NCI-H345 (cell line): ENCODE measurements at places on chromosomes 13 and 19.

- DNase-seq, result no peak
Observed at GRCh38 chr13:83414393-83414792, 467.9 kb downstream of the SLITRK1 start.

DNA sequence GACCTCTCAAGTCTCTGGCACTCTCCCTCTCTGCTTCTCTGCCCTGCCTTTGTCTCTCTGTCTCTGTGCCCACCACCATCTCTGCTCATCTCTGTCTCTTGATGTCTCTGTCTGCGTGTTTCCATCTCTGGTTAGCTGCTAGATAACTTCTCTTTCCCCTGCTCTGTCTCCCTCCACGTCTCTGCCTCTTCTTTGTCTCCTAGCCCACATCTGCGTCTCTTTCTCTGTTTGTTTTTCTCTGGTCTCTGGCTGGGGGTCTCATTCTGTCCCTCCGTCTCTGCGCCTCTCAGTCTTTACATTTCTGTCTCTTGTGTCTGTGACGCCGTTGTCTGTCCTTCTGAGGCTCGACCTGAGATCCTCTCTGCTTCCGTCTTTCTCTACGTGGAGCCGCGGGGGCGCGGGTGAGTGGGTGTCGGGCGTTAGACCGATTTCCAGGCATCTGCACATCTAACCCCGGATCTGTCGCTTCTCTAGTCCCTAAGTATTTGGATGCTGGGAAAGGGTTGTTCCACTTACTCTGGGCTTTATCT lies 386 bp downstream of the GIPR start:
- no peak for DNase-seq

GRCh38 chr19:50536662-50537305 lies 23.1 kb upstream of the ASPDH start:
- no peak for DNase-seq

GRCh38 chr13:36157480-36157879 lies 26.3 kb upstream of the DCLK1 start:
- DNase-seq, result peak; percentile 12

DNA sequence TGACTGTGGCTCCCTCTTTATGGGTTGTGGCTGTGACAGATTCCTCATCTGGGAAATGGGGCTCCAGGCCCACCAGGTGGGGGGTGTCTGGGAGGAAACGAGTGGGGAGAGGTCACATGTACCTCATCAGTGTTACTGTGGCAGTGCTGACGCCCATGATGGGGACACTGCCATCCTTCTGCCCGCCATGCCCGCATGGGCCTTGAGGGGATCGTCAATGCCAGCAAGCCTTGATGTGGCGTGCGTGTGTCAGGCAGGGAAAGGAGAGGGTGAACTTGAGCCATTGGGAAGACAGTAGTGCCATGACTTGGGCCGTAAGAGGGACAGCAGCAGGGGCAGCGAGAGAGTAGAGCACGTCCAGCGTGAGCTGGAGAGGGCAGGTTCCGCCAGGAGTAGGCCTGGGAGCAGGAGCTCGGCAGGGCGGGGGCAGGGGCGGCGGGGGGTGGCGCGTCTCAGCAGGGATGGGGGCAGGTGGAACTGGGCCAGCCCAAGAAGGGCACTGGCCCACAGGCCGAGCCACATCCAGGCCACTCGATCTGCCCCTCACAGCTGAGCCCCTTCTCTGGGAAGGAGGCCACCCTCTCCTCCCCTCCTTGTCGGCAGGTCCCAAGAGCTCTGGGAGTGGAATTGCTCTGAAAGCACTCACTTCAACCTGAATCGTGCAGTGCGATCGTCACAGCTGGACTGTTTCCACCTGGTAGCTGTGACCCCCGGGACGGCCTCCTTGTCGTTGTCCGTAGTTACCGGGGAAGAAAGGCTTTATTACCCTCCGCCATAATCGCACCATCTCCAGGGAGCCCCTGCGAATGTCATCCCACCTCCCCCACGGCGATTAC lies 9.9 kb downstream of the KLHL26 start:
- no peak for DNase-seq

DNA sequence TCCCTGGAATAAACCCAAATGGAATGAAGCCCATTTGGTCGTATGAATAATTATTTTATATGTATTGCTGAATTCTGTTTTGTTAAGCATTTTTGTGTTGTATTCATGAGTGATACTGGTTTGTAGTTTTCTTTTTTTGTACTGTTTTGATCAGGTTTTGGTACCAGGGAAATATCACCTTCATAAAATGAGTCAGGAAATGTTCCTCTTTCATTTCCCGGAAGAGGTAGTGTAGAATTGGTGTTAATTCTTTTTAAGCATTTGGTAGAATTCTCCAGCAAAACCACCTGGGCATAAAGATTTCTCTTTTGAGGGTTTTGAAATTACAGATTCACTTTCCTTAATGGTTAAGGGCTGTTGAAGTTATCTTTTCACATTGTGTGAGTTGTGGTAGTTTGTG lies 13.3 kb downstream of the SPATA13 start:
- DNase-seq, result no peak

DNA sequence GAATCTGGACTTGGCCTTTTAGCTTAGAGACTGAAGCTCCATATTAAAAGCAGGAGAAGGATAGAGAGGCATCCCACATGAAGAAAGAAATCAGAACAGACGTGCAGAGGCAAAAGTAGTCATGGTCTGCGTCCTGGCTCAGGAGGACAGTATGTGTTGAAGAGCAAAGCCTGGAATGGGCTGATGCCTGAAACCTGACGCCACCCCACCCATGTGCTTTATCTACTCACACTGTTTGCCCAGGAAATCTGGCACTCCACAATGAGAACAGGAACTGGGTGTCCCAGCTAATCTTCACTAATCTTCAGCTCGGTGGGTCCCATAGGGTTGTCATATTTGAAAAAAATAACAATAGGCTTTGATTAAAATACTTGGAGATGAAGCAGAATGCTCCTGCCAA lies 549.0 kb upstream of the GPC6 start:
- DNase-seq, result no peak

DNA sequence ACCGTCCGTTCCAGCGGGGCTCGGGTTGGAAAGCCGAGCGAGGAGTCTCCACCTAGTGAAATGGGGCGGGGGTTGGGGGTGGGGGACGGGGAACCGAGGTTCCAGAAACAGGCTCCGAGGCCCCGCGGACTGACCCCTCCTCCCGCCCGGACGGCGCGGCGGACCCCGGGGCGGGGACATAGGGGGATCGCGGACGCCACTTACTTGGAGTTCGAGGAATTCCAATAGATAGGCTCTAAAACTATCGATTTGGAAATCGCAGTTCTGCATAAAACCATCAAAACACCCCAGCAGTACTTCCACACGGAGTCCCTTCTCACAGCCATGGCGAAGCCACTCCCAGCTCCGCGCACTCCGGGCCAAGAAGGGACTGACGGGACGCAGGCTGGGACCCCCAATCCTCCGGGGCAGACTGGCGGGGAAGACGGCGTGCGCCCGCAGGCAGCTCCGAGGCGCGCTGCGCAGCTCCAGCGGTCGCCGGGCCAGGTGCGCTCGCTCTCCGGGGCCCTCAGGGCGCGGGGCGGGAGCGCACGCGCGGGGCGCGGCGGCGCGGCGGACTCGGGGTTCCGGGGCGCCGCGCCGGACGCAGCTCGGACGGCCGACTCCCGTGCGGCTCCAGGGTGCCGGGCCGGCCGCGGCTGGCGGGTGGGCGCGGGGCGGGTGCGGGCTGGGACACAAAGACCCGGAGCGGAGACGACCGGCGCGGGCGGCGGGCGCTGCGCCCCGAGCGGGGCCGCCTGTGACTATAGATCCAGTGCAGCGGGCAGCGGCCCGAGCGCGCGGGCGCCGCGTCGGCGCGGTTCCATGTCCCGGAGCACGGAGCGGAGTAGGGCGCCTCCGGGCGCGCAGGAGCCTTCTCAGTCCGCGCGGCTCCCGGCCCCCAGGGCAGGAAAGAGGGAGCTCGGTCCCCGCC lies 567 bp downstream of the EFNB2 start:
- DNase-seq, result no peak

DNA sequence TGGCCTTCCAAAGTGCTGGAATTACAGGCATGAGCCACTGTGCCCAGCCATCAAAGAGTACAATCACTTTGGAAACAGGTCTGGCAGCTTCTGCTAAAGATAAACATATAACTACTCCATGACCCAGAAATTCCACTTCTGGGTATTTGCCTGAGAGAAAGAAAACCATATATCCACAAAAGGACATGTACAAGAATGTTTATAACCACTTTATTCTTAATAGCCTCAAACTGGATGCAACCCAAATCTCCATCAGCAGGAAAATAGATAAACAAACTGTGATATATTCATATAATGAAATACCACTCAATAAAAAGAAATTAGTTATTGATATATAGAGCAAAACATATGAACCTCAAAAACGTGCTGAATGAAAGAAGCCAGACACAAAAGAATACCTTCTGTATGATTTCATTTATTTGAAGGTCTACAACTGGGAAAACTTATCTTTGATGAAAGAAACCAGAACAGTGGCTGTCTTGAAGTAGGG lies 40.5 kb downstream of the TEX26 start:
- no peak for DNase-seq

GRCh38 chr13:46666727-46667456 lies 113.9 kb downstream of the LRCH1 start:
- no peak for DNase-seq

GRCh38 chr13:86601351-86601750 lies 802.1 kb upstream of the SLITRK6 start:
- no peak for DNase-seq

- DNase-seq, result no peak
Observed at GRCh38 chr19:41527089-41527488, 48.9 kb upstream of the CEACAM21 start.

DNA sequence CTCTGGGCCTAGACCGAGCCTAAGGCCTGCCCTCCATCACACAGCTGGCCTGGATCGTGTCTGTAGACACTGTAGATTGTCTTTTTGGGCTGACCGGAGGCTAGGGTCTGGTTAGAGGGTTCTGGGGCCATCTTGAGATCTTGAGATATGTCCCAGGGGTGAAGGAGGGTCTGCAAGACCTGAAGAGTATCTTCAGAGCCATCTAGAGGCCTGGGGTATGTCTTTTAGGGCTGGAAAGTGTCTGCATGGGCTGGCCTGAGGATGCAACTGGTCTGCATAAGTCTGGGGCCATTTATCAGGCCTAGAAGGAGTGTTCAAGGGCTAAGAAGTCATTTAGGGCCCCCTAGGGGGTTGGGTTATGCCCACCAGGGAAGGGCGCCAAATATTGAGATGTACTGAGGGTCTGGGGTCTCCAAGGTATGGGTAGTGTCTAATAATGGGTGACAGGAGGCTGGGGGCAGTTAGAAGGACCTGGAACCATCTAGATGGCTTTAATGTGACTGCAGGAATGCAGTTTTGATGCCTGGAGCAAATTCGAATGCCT lies 555 bp downstream of the SCAF1 start:
- no peak for DNase-seq

DNA sequence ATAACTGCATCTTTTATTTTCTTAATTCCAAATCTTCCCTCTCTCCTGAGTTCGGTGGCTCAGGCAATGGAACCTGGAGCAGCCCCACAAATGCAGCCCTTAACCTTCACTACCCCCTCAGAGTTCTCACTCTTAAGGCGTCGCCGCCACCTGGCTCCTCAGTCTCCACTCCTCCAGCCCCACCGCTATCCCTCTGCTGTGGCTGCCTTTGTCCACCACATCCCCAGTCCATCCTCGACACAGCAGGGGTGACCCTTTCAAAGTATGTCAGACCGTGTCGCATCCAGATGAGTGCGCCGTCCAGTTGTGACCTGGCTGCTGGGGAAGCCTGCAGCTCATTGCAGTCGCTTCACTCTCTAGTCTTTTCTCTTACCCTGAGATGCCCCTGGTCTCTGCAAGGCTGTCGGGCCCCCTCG lies 1.0 kb downstream of the SPPL2B start:
- DNase-seq, result no peak

DNA sequence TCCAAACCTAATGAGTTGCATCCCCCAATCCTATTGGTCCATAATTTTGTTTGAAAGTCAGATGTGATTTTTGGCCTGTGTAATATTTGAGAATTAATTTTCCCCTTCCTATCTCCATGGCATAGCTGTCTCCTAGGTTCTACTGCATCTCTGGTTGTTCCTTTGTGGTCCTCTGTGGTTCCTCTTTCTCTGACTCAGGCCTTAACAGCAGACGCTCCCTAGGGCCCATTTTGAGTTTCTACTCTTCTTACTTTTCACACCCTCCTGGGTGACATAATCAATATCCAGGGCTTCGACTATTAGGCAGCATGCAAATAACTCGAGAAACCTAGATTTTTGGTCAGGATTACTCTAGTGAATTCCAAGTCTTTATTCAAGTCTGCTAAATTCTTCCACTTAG lies 160.7 kb downstream of the RFC3 start:
- DNase-seq, result no peak
